ENCODE measurements at places on chromosomes 16 and 17. TPM values are rescaled to one million over a fixed set of nuclear protein-coding genes. Genes with fewer than 3 reads are reported as not detected.

The ENPP7 gene
- not detected for total RNA-seq

The NPW gene
- 0.91 TPM for total RNA-seq

The PRDM7 gene
- total RNA-seq = not detected

The RSKR gene
- total RNA-seq = 44.5 TPM

DNA sequence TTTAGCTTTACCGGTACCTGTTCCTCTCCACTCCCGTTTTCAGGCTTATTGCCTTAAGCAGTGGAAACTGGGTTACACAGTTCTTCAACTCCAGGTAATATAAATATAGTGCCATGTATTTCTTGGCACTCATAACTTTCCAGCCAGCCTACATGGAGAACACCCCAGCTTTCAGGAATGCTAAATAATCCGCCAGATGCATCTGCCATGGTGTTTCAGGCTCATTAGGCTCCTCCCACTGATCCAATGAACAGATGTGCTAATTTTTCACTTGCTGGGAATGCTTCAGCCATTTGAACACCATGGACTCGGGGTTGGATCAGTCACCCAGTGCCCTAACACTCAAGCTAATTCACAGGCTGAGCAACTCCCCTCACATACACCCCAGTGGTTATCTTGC lies 4.6 kb downstream of the ANKFN1 start:
- no peak for DNase-seq

The DPEP3 gene
- total RNA-seq = not detected

The IGSF6 gene
- not detected for total RNA-seq

- peak; percentile 87 for DNase-seq
Observed at GRCh38 chr17:74176546-74177001, 26.9 kb upstream of the RPL38 start.

GRCh38 chr17:58165981-58166380 lies 801 bp upstream of the OR4D2 start:
- no peak for DNase-seq

DNA sequence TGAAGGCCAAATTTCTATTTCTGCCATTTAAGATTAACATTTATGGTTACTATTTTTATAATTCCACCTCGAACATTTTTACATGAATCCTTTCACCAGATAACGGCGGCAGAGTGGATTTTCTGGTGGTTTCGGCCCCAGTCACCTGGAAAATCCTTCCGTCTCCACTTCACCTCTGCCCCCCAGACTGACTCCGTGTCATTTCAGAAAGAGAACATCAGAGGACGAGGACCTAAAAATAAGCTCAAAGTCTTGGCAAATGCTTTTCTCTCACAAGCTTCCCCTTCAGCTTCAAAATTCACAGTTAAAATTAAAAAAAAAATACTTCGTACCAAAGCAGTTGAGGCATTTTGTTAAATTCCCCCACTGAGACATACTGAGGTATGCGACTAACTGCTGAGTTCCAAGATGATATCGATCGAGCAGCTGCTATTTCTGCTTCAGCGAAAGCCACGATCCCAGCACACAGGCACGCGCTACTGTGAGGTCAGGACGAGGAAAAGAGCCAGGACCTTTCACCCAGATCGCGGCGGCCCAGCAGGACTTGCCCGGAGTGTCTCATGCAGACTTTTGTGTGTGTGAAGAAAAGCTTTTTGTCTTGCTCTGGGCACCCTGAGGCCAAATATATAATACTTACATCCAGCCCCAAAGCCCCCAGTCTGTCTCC lies 36.8 kb downstream of the ASPA start:
- peak; percentile 46 for DNase-seq

The CCL1 gene
- total RNA-seq = not detected

- no peak for DNase-seq
Observed at GRCh38 chr17:49976163-49976827, 7.3 kb downstream of the DLX4 start.

The CMTM1 gene
- 5.0 TPM for total RNA-seq

DNA sequence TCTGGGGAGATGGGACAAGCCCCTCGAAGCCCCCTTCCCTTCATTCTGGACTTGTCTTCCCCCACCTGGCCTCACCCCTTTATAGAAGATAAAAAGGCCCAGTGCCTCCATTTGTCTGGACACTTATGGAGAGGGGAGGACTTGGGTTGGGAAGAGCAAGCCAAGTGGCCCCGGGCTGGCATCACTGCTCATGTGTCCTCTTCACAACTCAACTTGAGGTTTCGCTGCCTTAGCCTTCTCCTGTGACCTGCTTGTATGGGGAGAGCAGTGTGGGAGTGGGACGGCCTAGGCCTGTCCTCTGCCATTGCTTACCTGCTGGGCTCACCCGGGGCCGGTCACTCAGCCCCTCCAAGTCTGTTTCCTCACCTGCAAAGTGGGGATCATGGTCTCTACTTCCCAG lies 1.4 kb downstream of the PAQR4 start:
- DNase-seq = no peak

GRCh38 chr16:49919327-49919726 lies 63.4 kb upstream of the ZNF423 start:
- no peak for DNase-seq

DNA sequence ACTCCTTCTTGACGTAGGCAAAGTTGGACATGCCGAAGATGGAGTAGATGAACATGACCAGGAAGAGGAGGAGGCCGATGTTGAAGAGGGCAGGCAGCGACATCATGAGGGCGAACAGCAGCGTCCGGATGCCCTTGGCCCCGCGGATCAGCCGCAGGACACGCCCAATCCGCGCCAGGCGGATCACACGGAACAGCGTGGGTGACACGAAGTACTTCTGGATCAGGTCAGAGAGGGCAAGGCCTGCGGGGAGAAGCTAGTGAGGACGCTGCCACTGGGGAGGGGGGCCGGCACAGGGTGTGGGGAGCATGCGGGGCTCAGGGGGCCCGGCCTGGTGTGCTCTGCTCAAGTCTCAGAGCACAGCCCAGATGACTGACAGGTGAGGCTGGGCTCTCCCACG lies 9.6 kb upstream of the CD79B start:
- DNase-seq = no peak

The KATNIP gene
- total RNA-seq = 22.9 TPM

DNA sequence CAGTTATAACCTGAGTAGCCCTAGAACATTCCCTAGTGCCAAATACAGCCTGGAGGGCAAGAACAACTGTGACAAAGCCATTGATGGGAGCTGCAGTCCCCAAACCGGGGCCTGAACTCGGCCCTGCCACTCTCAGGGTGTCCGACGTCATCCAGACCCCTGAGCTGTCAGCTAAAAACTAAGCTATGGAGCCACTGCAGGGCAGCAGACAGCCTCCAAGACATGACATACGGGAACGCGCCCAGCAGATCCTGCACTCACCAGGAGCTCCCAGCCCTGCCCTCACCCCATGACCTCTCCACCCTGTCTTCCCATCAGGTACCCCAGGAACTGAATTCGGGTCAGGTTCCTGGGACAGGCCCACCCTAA lies 28.4 kb downstream of the KDM8 start:
- DNase-seq = no peak

- no peak for DNase-seq
Observed at GRCh38 chr17:46821482-46822387, 3.2 kb upstream of the WNT3 start.

The TVP23A gene
- total RNA-seq = 8.4 TPM

GRCh38 chr16:303760-304505 lies 21.0 kb downstream of the PDIA2 start:
- DNase-seq = no peak
